Activated naive CD4-positive, alpha-beta T cell treated with Interleukin-2 at 50 U/mL for 16 hours (primary cell): ENCODE measurements at places on chromosomes 3 and 15.

DNA sequence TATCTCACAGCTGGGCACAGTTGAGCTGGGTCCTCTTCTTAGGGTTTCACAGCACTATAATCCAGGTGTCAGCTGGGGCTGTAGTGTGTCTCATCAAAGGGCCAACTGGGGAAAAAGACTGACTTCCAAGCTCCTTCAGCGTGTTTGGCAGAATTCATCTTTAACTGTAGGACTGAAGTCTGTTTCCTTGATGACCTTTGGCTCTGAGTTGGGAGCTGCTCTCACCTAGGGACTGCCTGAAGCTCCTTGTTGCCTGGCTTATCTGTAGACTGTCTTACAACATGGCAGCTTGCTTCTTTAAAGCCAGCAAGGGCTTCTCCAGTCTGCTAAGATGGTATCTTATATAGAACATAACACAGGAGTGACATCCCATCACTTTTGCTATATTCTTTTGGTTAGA, 5.3 kb upstream of the VPS33B start:
- DNase-seq, result no peak

GRCh38 chr3:195004512-195005250, 266.3 kb downstream of the XXYLT1 start:
- DNase-seq, result no peak

- DNase-seq, result no peak
Measured at GRCh38 chr3:45552794-45553371, 41.7 kb upstream of the LIMD1 start.

DNA sequence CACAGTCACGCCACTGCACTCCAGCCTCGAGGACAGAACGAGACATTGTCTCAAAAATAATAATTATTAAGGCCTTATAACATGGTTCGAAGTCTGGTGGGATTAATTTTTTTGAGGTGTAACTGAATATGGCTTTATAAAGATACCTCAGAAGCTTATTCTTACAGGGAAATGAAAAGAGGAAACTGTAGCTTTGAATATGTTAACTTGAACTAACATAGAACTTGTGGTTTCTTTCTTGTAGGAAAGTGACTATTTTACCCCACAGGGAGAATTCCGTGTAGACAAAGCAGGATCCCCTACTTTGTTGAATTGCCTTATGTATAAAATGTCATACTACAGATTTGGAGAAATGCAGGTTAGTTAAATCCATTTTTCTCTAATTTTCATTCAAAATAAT, 96.3 kb downstream of the STT3B start:
- no peak for DNase-seq

- no peak for DNase-seq
Measured at GRCh38 chr3:18436213-18436612, 11.1 kb upstream of the SATB1 start.
